Midbrain (tissue), 1 donor: ENCODE measurements at places on chromosomes 4 and X.

- DNase-seq, result no peak
These were observed 300.3 kb upstream of the IRS4 start for GRCh38 chrX:109036624-109037023.

DNA sequence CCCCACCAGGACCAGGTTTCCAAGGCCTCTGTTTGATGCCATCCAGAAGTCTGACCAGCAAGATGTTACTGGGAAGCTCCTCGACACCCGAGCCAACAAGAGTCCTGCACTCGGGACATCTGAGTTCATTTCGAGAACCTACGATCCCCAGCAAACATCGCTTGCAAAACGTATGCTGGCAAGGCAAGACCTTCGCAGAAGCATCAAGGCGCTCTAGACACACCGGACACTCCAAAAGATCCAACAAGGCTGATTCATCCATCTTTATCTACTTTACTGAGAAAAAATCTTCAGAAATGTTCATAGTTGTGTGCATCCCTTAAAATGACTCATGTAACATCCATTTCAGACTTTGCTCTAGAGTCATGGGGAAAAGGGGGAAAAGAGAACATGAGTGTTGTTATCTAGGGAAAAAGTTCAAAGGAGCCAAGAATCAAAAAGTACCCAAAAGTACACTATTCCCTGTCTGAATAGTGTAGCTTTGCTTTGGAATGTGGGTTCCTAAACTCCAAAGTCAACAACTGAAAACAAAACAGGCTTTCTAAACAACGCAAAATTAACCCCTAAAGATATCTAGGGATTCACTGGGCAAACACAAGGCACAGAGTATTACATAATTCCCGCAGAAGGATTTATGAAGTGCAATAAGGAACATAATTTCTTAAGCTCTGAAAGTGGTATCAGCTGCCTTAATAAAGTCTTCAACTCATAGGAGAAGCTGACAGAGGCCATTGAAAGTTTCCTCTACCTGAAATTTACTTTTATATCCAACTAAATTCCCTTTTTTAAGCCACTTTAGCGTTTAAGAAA is 1.6 kb downstream of the SH3RF1 start:
- no peak for DNase-seq

DNA sequence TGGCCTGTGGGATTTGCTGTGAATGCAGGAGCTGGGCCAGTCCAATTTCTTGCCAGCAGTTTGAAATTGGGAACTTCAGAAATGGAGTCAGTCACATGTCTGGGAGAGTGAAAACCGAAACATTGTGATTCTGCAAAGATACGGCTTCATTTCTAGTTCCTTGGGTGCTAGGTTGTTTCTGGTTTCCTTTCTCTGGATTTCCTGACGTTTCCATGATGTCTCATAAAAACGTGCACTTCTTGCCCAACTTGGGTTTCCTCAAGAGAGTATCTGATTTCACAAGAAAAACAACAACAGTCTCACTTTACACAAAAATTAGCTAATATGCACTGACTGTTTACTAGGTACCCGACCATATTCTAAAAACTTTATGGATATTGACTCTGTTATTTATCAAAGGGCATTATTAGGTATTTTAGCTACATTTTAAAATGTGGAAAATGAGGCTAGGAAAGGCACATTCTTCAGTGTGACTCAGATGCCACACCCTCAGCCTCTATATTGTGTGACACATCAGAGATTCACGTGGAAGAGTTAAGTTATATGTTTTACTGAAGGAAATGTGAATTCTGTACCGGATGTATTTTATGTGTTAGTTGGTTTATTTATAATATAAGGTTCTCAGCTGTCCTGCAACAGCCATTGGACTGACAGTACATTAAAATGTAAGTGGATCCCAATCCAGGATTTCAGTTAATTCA is 225.0 kb upstream of the PUDP start:
- DNase-seq, result no peak

DNA sequence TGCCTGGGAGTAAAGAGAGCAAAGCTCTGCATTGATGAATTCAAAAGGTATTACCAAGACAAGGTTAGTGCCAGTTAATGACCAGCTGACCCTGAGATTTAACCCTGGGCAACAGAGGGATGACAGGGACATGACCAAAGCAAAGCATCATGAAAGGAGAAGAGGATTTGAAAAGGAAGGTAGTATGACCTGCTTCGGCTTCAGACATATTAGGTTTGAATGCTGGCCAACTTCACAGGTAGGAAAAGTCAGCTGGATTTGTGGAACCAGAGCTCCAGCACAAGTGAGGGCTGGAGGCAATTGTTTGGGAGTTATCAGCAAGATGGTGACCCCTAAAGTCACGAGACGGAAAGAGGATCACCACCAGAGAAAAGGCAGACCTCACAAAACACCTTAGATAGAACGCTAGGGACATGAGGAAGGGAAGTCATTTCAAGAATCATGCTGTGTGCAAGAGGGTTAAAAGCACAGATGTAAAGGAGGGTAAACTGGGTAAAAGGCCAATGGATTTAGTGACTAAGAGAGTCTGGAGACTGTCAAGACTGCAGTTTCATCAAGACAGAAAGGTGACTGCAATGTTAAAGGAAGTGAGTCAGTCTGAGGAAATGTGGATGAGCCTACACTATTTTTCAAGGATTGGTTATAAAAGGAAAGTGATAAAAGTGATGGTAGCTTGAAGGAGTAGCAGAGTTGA is 45.6 kb downstream of the SH3RF1 start:
- no peak for DNase-seq

DNA sequence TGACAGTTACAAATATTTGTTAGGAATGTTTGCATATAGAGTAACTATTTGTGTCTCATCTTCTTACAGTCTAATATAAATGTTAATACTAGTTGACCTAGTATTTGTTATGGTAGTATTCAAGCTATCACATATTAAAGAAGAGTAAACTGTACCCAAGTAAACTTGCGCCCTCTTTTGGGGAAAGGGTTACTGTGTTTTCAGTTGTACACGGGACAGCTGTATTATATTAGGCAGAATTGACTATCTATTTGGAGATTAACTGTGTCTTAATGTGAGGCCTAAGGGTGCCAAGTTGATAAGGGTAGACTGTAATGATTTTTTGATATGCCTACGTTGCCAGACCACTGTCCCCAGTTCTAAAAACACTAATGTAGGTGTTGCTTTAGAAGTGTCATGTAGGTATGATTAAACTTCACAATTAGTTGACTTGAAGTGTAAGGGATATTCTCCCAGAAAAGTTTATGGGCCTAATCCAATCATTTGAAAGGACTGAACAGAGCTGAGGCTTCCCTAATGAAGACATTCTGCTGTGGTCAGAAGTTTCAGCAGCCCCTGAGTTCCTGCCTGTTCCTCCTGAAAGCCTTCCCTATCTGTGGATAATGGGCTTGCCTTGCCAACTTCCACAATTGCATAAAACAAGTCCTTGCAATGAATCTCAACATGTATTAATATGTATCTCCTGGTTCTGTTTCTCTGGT is 172.8 kb upstream of the CXCL13 start:
- DNase-seq, result no peak

DNA sequence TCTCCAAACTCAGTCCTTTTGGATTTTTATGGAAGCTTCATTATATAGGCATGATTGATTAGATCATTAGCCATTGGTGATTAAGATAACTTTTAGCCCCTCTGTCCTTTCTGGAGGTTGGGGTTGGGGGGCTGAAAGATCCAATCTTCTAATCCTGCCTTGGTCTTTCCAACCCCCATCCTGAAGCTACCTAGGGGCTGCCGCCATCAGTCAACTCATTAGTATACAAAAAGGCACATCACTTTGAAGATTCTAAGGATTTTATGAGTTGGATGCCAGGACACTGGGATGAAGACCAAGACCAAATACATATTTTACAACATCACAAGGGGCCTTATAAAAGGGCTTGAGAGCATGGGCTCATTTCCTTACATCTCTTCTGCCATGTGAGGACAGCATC is 47.5 kb downstream of the CYTL1 start:
- no peak for DNase-seq

DNA sequence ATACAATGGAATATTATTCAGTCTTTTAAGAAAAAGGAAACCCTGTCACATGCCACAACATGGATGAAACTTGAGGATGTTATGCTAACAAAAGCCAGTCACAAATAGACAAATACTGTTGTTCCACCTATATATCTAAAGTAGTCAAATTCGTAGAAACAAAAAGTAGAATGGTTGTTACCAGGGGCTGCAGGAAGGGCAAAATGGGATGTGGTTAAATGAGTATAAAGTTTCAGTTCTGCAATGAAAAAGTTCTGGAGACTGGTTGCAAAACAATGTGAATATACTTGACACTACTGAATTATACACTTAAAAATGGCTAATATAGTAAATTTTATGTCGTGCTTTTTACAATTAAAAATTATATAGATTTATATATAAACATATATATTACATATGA is 12.2 kb downstream of the SPOCK3 start:
- no peak for DNase-seq

DNA sequence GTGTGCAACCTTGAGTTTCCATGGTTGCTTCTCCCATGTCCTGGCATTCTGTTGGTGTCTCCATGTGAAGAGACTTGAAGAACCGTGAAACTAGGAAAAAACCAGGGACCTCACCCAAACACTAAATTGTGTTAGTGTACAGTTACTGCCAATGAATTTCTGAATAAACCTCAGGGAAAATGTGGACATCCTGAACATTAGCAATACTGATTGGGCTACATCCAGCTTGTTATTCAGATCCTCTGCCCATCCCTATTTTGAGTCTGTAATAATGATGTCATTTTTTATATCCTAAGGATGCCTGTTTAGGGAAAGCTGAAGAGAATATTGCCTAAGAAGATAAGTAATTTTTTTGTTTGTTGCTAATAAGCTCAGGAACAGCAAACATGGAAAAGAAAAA is 262.7 kb downstream of the TMA16 start:
- no peak for DNase-seq

GRCh38 chrX:19886883-19887531 is 393 bp downstream of the SH3KBP1 start:
- DNase-seq, result no peak

- no peak for DNase-seq
These were observed 1313.7 kb upstream of the PABPC4L start for GRCh38 chr4:135515295-135515694.

- no peak for DNase-seq
These were observed 517.3 kb downstream of the TMA16 start for GRCh38 chr4:164011791-164012190.

- DNase-seq, result no peak
These were observed 120.8 kb upstream of the SFRP2 start for GRCh38 chr4:153909672-153910071.

GRCh38 chrX:9942086-9942485 is 25.1 kb upstream of the CLDN34 start:
- no peak for DNase-seq

DNA sequence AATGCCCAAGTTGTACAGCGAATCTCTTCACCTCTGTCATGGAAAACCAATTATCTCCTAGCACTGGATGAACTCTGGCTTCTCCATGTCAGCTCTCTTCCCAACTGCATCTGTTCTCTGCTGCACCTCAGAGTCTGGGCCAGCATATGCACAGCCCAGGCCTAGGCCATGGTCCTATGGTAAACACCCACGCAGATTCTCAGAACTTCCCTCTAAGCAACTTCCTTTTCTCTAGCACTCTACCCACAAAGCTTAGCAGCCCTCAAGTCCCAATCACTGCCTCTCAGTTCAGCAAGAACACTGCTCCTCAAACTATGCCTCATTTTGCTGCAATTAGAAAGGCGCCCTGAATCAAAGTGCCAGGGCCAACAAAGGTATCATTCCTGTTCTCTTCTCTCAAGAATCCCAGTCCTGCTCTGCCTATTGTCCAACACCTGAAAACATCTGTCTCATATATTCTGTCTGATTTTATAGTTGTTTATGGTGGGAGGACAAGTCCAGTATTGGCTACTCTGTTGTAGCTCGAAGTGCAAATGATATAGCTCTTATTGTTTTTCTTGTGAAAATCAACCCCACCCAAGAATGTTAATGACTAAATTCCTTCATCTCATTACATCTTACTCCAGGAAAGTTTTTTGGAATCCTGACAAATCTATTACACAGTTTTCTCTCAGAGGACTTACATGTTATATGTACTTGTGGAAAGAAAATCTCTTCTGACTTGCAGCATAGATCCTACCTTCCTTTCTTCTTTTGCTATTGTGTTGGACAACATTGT is 85.4 kb downstream of the DCHS2 start:
- DNase-seq, result no peak

- DNase-seq, result no peak
These were observed 76.2 kb downstream of the PTPN13 start for GRCh38 chr4:86670298-86670697.
